Omental fat pad (tissue), 4 donors: ENCODE measurements at places on chromosomes 1 and 21.

DNA sequence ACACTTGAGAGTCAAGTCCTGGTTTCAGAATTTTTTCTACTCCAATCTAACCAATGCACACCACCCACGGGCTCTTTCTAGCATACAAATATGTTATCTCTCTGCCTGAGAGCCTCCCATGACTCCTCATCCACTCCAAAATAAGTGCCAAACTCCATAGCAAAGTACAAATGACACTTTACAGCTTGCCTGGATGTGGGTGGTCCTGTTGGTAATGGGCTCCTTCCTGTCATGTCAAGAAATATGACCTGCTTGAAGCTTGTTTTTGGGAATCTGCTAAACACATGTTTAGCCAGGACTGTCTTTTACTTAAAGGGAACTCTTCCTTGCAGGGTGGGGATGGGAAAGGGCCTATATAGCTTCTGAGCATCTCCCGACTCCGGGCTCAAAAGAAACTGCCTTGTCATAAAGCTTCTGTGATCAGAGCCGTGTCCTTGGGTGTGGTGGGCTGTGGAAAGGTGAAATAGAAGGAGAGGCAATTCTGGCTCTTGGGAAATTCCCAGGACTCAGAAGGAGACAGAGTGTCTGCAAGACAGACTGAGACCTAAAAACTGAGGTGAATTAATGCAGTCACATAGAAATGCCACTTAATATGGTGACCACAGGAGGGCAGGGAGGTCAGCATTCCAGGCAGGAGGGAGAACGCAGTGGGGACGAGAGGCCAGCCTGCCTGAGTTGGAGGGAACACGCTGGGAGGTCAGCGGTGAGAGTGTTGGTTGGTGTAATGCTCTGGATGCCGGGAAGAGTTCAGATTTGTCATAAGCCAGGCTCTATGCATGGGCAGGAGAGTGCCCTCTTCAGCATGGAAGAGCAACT lies 6.1 kb upstream of the IGFN1 start:
- DNase-seq: no peak

DNA sequence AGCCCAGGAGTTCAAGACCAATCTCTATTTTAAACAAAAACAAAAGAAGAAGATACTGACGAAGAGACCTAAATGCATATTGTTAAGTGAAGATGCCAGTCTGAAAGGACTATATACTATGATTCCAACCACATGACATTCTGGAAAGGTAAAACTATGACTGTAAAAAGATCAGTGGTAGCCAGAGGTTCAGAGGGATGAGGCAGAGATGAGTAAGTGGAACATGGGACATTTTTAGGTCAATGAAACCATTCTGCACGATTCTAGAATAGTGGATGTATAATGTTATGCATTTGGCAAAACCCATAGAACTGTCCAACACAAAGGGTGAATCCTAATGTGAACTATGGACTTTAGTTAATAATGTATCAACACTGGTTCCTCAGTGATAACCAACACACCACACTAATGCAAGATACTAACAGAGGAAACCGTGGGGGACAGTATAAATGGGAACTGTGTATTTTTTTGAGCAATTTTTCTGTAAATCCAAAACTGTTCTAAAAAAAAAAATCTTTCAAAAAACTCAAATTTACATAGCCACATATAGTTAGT lies 8.2 kb downstream of the RC3H1 start:
- no peak for DNase-seq

DNA sequence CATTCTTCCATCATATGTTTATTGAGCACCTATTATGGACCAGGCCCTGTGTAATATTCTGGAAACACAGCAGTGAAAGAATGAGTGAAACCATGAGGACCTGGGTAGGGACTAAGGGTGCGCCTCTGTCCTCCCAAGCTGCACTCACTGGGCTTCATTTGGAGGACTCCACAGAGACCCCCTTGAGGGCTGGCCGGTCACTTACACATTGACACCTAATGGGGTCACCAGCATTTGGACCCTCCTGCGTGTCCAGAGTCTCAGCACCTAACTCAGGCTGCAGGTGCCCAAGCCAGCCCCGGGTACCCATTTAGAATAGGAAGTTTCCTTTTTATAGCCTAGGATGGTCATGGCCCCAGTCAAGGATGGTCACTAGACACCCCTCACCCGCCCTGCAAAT lies 2.8 kb upstream of the FNDC5 start:
- no peak for DNase-seq

DNA sequence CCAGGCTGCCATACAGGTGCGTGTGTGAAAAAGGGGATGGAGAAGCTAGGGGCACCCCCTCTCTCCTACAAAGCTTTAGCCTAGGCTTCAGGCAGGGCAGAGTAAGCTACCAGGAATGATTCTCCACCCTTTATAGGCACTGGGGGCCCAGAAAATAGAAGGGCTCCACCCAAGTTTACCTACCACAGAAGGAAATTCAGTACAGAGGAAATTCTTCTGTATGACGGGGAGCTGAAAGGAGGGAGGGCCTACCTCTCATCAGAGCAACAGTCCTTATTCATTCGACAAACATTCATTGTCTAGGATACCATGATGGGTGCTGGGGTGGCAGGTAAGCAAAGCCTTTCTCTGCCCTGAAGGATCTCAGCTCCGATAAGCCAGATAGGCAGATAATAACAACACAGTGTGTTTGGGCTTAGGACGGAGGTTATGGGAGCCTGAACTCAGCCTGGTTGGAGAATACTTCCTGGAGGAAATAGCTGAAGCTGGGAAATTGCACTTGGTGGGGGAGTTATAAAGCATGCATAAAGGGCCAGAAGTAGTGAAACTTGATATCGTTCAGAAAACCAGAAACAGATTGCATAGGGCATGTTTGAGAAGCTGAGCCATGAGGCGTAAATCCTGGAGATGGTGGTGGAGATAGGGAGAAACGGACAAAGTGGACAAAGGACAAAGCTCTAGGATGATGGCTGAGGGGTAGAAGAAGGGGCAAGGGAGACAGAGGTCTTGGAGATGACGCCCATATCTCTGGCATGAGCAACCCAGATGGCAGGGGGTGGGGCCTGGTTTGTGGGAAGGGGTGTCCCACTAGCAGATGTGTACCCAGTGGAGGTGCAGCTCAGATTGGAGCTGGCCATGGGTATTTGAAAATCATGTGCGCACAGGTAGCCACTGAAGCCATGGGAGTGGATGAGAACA lies 5.3 kb upstream of the P3R3URF start:
- DNase-seq: no peak

DNA sequence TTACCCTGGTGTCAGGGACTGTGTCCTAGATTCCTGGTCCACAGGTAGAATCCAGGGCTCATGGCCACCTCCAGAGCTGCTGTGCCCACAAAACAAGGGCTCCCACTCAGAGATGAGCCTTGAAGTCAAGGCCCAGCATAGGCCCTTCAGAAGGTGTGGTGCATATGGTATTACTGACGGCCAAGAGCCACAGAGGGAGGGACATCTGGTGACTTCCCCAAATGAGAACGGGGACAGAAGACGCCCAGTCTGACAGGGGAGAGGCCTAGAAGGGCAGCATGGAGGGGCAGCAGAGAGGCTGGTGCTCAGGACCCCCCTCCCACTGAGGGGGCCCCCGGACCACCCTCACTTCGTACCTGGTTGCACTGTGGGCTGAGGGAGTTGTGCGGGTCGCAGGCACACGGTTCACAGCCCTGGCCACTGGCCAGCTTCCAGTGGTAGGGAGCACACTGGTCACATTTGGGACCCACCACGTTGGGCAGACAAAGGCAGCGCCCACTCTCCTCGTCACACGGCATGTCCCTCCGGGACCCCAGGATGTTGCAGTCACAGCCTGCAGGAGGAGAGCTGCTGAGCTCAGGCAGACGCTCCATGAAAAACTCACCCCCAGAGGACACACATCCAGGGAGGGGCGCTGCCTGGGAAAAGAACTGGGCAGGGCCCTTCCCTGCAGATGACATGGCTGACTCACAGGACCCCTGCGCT lies 25.0 kb downstream of the LAMB3 start:
- no peak for DNase-seq

DNA sequence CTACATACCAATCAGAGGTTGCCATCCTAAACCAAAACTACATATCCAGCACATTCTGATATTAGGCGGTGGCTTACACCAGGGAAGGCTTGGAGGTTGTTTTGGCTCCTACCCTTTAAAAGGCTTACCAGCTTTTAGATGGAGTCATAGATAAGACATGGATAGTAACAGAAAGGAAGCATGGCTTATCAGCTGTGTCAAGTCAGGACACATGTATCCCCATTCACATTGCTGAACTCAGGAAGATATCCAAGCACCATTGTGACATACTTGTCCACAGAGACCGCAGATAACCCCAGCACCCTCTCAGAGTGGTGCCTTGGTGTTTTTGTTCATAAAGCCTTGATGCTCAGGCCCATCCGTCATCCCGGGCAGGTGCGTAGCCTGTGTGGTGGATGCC lies 39.7 kb downstream of the ADARB1 start:
- no peak for DNase-seq

DNA sequence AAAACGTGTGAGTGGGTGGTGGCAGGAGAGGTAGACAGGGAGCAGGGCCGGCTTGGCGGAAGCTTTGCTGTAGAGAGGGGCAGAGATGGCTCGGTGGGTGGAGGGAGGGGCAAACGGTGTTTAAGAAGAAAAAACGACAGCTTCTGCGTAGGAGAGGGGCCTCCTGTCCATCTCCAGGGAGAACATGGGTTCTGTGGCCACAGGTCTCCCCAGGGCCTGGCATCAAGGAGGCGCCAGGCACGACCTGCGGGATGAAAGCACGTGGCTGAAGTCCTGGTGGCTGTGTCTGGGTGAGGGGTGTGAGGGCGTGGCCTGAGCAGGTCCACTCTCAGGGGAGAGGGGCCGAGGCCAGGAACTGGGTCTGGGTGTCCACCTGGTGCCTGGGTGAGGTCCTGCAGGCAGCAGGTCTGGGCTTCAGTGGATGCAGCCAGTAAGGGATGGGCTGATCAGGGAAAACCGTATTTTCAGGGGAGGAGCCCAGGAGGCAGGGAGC lies 940 bp upstream of the PRKCZ start:
- no peak for DNase-seq

GRCh38 chr1:154711416-154711815 lies 103.4 kb upstream of the ADAR start:
- no peak for DNase-seq

GRCh38 chr1:20190256-20191160 lies 4.2 kb upstream of the PLA2G2C start:
- no peak for DNase-seq

DNA sequence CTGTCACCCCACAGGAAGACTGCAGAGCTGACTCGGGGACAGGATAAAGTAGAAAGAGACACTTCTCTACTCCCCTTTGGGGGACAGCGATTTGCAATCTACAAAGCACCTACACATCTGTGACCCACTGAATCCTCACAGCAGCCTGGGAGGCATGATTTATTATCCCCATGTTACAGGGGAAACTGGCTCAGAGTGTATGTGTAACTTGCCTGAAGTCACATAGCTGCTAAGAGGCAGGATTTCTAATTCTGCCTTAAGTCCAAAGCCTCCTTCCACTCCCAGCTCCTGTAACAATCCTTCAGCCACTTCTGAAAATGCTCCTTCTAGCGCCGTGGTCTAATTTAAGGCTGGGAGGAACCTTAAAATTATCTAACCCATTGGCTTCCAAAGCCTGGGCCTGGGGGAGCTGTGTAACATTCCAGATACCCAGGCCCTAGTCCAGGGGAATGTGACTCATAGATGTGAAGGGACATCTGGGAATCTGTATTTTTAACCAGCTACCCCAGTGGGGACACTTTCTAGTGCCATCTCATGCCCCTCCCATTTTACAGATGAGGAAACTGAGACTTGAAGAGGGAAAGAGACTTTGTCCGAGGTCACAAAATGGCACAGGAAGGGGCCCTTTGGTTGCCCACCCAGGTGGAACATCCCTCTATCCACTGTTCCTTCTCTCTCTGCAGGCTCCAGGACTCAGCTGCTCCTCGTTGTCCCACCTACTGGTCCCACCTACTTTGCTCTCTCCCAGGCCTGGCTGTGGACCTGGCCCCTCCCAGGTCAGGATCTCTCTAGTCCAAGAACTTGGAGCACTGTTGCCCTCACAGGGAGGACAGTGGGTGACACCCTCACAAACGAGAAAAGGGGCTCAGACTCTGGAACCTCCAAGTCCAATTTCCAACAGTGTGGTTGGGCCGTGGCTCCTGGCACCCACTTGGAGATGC lies 48.9 kb downstream of the AHDC1 start:
- no peak for DNase-seq

DNA sequence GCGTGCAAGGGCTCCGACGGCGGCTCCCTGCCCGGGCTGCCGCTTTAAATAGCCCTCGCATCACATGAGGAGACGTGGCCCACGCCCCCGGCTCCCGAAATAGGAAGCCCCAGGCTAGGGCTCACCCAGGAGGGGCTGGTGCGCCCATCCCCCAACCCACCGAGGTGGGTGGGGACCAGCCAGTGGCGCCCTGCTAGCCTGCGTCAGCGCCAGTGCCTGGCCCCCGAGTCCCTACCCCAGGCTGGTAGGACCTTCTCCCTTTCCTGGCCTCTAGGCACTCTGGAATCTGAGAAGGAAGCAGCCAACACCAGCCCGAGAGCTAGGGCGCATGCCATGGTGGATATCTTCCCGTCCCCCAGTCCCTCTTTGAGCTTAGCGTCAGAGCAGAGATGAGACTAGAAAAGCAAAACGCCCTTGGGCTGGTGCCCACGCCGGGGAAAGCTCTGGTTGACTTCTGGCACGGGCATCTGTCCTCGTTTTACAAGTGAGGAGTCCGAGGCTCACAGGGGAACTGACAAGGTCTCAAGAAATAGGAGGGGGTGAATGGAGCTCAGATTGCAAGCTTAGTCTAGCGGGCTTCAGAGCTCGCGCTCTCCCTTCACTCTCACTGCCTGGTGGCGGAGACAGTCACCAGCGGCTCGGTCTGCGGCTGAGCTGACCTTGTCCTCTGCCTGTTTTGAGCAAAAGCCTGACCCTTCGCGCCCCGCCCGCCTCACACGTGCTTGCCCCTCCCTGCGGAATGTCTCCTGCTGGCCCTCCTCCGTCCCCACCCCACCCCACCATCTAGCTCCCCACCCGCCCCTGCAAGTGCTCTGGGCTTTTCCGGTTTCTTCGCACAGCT lies at the start of gene FABP3:
FABP3 (minus strand) TSS at position 21 of the 841 bp plus-strand sequence. CDS start 62 bp downstream, outside the sequence.
- DNase-seq: no peak

DNA sequence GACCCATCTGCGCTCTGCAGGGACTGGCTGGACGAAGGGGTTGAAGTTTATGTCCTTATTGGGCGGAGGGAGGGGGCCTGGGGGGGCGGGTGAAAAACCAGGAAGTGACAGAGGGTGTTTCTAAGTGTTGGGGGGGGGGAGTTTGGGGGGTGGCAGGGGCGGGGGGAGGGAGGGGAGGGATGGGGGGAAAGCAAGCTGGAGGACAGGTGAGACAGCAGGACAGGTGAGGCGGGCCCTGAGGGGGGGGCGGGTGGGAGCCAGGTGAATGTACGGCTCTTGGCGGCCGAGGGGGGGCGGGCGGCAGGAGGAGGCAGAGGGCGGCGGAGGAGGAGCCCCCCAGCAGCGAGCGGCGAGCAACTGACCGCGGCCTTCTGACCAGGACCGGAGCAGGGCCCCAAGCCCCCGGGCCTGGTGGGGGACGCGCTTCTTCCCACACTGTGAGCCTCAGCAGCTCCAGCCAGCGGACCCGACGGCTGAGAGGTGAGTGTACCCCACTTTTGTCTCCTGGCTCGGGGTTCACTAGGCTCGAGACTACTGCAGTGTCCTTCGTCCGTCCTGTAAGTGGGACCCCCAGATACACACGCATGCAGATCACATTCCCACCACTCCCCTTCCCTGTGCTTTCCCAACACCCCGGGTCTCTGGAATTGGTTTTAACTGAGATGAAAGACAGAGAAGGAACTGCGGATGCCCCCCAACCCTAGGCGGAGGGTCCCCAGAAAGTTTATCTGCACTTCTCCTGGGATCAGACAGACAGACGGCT lies at the start of gene ZBTB7B:
ZBTB7B (plus strand) TSS at position 339 of the 763 bp plus-strand sequence. CDS start 11,859 bp downstream, outside the sequence.
- DNase-seq: no peak
